Right ventricle myocardium superior (tissue), 1 donor: ENCODE measurements at places on chromosomes 3 and 15.

DNA sequence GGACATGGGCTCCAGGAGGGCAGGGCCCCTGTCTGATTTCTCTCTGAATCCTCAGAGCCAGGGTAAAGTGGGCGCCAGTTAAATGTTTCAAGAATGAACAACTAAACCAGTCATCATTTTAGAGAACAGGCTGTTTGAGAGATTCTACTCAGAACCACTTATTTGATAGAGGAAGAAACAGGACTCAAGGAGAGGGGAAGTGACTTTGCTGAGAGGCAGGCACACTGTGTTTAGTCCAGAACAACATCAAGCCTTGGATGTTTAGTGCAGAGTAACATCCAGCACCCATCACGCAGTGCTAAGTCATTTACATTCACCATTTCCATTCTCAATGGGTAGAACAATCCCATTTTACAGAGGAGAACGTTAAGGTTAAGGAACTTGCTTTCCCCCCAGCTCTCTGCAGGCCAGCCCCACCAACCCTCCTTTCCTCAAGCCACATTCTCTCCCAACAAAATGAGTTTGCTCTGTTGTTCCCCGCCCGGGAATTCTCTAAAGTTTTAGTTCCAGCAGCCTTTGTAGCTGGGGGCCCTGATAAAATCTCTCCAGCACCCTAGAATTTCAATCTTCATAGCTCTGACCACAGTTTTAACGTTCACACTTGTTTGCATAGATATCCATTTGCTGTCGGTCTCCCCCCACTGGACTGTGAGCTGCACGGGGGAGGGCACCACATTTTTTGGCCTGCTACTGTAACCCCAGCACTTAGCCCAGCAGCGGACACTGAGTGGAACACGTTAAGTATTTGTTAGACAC is 962 bp downstream of the NMNAT3 start:
- DNase-seq = no peak

DNA sequence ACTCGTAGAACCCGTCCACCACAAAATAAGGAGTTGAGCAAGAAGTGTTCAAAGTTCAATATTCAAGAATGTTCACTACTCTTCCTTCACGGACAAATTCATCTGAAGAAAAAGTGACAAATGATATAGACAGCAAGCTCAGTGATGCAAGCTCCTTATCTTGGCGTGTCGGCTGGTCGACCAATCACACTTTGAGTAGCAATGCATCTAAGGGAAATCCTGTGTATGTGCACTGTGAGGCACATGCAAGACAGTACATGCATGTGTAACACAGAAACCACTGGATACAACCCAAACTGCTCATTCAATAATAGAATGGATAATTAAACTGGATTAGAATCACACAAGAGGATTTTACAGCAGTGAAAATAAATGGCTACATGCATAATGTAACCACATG is 64.4 kb upstream of the CSPG5 start:
- no peak for DNase-seq

GRCh38 chr3:36165509-36166290 is 214.6 kb upstream of the STAC start:
- no peak for DNase-seq

DNA sequence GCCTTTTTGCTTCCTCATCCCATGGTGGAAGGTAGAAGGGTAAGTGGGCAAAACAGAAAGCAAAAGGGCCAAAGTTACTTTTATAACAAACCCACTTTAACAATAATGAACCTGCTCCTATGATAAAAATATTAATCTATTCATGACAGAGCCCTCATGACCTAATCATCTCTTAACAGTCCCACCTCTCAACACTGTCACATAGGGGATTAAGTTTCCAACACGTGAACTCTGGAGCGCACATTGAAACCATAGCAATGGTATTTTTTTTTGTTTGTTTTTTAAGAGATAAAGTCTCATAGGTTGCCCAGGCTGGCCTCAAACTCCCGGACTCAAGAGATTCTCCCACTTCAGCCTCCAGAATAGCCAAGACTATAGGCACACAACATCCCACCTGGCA is 30.7 kb downstream of the KATNBL1 start:
- no peak for DNase-seq

GRCh38 chr3:124770336-124771082 is 40.3 kb downstream of the UMPS start:
- DNase-seq = peak; percentile 73

GRCh38 chr3:40137591-40138295 is 171.8 kb upstream of the EIF1B start:
- no peak for DNase-seq

GRCh38 chr3:86175051-86175536 is 815.9 kb downstream of the VGLL3 start:
- DNase-seq = no peak

GRCh38 chr3:35666888-35667287 is 27.6 kb downstream of the ARPP21 start:
- no peak for DNase-seq

GRCh38 chr15:85810075-85810474 is 15.3 kb upstream of the KLHL25 start:
- DNase-seq = no peak

GRCh38 chr3:133474817-133475216 is 75.0 kb downstream of the BFSP2 start:
- no peak for DNase-seq

DNA sequence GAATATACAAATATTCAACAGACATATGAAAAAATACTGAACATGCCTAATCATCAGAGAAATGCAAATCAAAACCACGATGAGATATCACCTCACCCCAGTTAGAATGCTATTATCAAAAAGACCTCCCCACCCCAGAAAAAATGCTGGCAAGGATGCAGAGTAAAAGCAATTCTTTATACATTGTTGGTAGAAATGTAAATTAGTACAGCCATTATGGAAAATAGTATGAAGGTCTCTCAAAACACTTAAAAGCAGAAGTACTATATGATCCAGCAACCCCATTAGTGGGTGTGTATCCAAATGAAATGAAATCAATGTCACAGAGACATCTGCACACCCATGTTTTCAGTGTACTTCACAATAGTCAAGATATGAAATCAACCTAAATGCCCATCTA is 308.7 kb downstream of the CHST2 start:
- DNase-seq = no peak

DNA sequence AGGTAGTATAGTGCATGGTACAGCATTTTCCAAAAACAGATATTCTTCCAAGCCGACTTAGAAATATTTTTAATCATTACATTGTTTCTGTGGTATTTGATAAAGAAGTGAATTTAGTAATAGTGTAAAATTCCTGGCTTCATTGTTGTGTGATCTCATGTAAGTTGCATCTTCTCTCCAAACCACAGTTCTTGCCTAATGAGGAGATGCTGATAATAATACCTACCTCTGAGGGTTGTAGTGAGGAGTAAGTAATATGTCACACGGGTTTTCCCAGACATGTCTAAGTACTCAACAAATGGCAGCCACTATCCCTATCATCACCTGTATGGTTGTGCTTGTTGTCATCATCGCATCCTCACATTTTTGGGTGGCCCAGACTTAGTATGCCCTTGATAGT is 167.3 kb downstream of the SLCO3A1 start:
- no peak for DNase-seq

DNA sequence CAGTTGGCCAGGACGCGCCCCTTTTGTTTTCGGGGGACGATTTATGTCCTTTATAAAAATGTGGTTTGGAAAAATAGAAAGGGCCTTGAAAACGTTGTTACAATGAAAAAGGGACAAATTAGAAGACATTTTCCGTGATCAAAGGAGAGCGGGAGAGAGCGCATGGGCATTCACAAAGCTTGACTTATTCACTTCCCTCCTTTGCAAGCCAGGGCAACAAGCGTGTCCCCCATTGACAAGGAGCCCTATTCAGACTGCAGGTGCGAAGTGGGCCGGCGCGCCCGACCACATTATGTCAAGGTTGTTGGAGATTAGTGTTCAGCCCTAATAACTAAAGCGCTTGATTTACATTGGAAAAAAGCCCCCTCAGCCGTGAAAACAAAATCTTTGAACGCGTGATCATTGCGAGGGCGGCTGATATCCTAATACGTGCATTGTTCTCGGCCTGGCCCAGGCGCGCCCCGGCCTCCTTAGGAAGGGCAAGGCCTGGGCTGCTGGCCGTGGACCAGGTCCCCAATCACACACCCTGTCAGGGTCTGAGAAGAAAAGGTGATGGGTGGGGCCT is 25.9 kb downstream of the ZIC4 start:
- no peak for DNase-seq

GRCh38 chr3:111924283-111924682 is 54.5 kb upstream of the ABHD10 start:
- DNase-seq = peak; percentile 69

DNA sequence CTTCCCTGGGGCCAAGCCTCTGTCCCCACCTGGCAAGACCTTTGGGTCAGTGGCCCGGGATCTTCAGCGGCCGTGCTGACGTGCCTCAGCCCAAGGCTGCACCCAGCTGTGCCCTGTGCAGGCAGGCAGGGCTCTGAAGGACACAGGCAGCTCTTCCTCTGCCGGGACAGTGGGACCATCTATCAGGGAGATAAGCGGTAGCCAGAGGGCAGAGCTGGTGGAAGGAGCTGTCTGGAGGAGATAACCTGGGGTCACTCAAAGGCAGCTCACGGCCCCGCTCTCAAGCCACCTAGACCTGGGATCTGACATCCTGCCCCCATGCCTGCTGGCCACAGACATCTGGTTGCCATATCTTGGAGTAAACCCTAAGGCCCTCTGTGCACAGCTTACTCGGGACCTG is 27.3 kb downstream of the DUSP7 start:
- no peak for DNase-seq

DNA sequence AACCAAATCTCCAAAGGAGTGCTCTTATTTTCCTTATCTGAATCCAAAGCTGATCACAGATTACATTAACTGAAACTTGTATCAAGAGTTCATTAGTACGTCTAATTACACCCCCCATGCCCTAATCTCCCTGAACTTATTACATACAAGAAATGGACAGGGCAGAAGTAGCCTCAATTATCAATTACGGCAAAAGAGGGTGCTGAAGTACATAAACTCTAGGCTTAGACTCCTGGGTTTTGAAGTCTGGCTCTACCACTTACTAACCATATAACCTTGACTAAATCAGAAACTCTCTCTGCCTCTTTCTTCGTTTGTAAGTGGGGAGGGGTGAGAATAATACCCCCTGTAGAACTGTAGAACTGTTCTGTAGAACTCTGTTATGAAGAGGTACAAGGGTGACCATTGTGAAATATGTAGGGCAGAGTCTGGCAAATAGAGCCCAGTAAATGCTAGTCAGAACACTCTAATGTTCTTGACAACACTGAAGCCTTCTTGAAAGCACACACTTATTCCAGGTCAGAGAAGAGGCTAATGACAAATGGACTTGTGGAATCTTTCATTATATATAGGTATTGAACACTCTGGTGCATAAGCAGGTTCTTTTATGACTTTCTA is 19.6 kb upstream of the OR5K4 start:
- DNase-seq = no peak

GRCh38 chr3:100140976-100141375 is 26.7 kb upstream of the FILIP1L start:
- DNase-seq = no peak

DNA sequence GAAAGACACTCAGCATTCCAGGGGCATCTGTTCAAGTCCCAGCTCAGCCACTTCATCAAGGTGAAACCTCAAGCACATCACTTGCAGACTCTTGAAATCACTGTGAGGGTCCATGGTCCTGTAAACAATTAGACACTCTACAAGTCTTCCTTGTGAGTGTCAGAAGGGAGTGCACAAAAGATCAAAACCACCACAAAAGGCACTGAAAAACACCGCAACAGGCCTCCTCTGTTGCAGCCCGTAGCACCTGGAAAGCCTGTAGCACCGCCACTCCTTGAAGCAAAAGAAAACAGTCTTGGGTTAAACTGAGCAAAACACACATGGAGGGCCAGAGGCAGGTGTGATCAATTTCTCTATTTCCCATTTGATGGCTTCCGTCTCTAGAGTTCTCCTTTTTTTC is 63.8 kb upstream of the SNRK start:
- no peak for DNase-seq

DNA sequence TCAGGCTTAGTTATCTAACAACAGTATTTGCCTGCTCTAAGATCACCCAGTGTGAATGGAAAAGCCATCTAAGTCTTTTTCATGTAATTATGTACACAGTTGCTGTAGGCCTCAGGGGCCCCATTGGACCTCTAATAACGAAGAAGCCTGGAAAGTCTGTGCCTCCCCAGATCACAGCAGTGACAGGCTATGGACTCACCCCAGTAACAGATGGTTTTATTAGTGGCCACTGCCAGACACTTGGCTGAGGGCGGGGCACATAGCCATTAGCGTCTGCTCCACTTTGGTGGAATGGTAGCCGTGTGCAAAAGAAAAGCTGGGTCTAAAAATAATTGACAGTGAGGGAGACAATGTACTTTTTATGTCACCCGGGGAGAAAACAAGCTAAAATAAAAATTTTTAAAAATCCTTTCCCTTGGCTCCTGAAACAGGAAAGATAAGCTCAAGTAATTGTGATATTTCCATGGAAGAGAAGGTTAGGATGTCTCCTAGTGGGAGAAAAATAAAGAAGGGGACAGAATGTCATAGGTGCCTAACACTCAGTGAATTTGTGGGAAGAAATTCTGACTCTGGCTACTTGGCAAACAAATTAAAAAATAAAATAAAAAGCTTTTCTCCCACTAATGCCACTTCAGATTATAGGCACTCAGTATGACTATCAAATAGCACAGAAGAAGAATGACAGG is 44.3 kb upstream of the ZNF385D start:
- DNase-seq = peak; percentile 85

DNA sequence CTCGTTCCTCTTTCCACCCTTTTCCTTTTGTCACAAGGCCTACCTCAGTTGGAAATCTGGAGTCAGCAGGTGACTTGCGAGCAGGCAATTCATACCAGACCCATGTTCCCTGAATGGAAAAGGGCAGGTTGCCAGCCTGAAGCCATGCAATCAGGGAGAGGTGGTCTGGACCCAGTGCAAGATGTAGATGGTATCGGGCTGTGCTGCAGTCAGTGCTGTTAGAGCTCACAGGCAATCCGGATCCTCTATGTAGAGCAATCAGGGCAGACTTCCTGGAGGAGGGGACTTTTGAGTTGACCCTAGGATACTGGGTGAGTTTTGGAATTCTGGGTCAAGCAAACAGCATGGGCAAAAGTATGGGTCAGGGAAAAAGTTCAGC is 18.9 kb downstream of the LOXL1 start:
- no peak for DNase-seq
